ENCODE measurements at places on chromosomes 12 and 14.

DNA sequence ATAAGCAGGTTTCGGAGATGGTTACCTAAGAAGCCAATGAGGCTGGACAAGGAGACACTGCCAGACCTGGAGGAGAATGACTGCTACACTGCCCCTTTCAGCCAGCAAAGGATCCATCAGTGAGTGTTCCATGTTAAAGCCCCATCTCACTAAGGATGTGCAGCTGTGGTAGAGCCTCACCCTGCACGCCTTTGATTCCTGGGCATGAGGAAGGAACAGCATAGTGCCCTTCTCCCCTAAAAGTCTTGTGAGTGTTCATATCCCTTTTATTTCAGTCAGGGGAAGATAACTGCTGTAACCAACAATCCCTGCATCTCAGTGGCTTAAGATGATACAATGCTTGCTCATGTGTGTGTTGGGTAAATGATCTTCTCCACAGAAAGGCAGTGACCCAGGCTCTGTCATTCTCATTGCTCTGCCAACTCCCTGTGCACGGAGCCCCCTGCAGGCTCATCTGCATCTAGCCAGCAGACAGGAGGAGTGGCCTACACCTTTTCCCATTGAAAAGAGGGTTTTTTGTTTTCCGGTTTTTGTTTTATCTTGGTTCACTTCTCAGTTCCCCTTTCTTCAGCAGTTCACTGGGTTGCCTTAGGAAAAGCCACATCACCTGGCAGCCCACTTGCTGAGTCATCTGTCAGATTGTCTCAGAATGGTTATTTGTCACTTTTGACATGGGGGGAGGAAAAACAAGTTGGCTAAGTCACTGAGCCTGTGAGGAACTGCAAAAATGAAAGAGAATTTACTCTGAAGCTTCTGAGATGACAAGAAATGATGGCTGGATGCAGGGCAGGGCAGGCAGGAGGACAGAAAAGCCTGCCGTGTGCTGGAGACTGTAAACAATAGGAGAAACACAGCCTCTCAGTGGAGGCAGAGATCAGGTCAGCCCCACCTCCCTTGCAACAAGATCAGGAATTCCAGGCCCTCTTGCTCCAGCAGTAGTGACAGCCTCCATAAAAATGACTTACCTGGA, 193.3 kb downstream of the ANO4 start:
- no peak for DNase-seq

- no peak for DNase-seq
Observed at GRCh38 chr14:38168416-38168815, 39.3 kb upstream of the SSTR1 start.

DNA sequence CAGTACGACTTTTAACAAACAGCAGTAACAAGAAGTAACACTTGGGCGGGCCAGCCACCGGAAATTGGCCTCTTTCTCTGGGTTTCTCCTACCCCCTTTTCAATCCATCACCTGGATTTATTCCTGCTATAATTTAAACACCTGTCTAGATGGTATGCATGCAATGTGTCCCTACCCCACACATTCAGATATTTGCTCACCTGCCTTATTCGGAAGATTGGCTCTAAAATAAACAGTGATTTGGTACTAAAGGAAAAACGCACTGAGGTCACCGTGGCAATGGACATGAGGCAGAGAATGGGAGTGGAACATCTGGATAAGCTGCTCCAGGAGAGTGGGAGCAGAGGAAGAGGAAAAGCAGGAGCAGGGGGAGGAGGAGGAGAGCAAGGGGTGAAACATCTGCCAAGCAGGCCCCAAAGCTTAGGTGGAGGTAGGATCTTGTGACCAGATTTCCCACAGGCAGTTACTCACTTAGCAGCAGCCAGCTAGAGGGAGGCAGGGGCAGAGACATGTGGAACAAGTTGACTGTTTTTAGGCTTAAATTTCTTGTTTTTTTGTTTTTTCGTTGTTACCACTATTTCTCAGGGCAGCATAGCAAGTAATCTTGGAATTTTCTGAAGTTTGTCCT, 150.9 kb downstream of the TTLL5 start:
- no peak for DNase-seq

DNA sequence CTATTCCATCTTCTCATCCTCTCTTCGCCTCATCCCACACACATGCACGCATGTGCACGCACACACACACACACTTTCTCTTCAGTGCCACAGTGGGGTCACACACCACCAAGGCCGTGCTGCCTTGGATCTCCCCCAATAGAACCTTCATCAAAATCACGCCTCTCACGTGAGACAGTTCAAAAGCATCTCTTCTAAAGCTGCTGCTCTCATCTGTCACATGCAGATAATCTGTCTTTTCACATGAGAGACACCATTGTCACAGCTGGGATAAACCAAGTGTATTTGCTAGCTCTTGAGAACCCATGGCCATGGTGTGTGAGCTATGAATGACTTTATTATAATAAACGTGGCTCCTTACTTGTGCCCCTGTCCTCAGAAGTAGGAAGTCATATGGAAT, 218.7 kb downstream of the EGLN3 start:
- DNase-seq: no peak
